IPS DF 6.9 (cell line): ENCODE measurements at places on chromosomes 1 and 21.
A peak's percentile ranks its signal among the peaks of the same experiment; 100 is the strongest.

- no peak for DNase-seq
Measured at GRCh38 chr1:11138952-11139351, 39.3 kb upstream of the EXOSC10 start.

- DNase-seq, result no peak
Measured at GRCh38 chr1:220628431-220628830, 61.7 kb upstream of the C1orf115 start.

DNA sequence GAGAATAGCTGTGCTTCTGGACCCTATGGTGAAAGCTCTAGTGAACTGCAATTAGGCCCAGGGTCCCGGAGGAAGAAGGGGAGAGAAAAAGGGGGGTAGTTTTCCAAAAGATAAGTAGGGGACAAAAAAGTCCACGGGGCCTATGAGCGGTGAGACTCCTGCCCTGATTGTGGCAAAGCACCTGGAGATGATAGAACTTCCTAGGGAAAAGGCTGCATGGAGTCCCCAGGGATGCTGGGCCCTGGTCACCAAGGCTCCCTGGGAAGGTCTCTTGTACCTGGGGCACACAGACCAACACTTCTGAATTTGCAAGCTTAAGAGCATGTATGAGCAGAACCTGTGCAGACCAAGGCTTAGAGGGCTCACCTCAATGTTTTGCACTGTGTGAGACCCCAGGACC, 5.4 kb upstream of the SHISA4 start:
- no peak for DNase-seq

DNA sequence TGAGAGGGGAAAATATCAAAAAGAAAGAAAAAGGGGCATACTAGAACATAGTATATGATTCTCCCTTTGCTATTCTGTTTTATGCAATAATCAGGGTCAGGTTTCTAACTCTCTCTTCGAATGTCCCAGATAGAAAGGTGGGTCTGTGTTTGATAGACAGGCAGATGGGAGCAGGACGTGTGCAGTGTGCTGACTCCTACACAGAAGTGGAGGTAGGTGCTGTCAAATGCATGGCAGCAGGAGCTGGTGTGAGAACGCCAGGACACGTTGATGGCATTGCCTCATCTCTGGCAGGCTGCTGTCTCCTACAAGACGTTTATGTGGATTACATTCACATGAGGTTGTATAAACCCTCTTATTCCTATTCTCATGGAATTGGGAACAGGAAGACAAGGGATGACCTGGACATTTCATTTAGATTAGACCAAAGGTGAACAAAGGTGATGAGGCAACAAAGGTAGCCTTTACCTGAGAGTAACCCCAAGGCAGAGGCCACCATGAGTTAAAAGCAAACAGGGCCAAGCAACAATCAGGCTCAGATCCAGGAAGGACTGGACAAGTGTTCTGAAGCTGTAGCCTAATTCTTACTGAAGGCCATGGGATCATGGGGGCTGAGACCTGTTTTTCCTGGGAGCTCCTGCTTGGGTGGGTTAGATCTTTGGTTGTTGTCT, 37.8 kb downstream of the KCNK1 start:
- DNase-seq, result no peak

- DNase-seq, result no peak
Measured at GRCh38 chr21:44418108-44418875, 37.0 kb upstream of the LRRC3 start.

- no peak for DNase-seq
Measured at GRCh38 chr1:240595476-240595875, 16.5 kb downstream of the GREM2 start.

DNA sequence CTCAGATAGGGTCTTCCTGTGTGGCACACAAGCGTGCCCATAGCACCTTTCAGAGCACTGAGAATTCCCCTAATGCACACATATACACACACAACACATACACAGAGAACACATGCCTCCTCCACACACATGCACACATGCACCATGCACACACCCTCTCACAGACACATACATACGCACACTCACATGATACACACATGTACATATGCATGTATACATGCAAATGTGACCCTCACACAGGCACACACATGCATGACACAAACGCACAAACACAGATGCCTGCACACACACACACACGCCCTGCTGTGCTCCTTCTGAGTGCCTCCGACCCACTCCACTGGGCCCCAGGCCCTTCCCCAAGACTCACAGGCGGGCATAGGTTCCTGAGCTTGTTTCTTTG, 251.0 kb downstream of the PTPRU start:
- DNase-seq, result no peak

- no peak for DNase-seq
Measured at GRCh38 chr1:232034556-232034955, 408.0 kb downstream of the DISC1 start.

DNA sequence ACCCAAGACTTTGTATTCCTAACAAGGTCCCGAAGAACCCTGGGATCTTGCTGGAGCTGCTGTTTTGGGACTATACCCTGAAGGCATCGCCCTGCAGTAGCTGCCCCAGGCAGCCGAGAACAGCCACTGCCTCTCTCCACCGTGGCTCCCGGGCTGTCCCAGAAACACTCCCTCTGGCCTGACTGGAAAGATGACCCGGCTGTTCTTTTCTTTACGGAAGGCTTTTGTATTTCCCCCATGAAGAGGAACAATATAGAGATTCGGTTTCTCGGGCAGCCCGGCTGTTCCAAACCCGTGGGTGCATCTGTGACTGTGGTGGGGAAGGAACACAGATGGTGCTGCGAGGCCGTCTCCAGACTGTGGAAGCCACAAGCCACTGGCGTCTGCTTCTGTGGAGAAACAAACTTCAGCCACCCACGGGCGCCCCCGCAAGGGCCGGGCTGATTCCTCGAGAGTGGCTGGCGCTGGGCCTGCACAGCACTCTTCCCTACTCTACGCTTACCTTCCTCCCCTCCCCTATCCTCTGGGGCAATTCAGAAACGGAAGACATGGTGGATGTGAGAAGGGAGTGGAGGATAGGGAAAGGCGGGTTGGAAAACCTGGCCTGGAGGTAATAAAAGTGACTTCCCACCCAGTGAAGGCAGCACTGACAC, 33.7 kb upstream of the VASH2 start:
- peak; percentile 81 for DNase-seq

GRCh38 chr1:153793261-153793972, 18.2 kb downstream of the SLC27A3 start:
- no peak for DNase-seq

- no peak for DNase-seq
Measured at GRCh38 chr1:18644973-18645746, 14.5 kb downstream of the PAX7 start.

DNA sequence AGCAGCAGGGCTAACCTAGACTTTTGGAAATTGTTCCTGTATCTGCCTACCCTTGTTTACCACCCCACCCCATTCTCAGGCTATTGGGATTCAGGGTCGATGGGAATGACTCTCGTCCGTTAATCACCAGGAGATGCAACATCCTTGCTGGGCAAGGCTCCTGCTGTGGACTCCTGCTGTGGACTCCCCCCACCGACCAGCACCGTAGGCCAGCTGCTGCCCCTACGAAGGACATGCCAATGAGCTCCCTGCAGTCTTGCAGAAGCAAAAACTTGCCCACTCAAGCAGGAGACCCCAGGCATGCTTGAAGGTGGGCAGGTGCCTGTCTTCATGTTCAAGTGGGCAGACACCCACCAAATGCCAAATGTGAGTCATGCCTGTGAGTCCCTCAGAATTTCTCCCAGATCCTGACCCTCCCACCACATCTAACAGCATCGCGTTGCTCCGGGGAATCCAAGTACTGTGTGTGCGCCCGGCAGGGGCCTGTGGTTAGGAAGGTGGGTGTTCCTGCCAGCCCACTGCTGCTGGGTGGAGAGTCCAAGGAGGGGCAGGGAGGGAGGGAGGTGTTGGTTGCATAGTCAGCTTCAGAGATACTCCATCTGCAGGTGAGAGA, 41.7 kb upstream of the SOX13 start:
- no peak for DNase-seq

DNA sequence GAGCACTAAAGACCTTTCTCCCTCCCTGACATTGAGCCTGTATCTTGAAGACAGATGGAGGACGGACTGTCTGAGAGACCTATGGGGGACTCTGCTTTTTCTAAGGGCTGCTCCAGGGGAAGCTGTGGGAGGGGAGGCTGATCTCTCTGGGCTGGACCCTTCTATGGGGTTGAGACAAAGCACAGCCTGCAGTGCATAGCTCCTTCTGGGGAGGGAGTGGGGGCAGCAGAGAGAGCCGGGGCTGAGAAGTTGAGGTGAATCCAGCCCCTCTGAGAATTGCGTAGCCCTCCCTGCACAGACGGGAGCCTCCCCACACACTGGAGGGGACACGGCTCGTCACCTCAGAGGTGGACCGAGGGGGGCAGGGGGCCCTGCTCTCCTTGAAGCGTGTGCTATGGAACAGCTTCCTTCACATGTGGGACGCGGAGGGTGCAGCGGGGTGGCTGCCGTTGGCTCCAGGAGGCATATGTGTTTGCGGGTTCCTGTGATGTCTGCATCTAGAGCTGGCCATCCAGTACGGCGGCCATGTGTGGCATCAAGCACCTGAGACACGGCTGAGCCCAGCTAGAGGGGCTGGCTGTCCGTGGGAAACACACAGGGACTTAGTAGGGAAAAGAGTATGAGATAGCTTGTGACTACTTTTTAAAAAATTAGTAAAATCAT, 299.1 kb downstream of the CAMTA1 start:
- no peak for DNase-seq

DNA sequence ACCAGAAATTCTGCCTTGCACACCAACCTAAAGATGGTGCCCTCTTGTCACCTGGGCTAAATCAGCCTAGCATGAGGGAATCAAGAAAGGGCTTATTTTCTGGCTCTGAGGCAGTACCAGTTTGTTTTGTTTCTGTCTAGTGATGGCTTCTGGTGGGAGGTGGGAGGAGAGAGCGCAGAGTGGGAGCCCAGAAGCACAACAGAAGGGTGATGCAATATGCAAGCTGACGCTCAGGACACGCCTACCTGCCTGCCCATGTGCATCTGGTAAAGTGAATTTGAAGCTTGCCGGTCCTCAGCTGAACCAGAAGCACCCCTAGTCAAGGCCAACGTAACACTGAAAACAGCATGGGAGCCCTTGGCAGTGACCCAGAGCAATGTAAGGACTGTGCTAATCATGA, 138.4 kb upstream of the TIAM1 start:
- DNase-seq, result no peak

GRCh38 chr1:1292442-1292779, 12.2 kb downstream of the SCNN1D start:
- no peak for DNase-seq

DNA sequence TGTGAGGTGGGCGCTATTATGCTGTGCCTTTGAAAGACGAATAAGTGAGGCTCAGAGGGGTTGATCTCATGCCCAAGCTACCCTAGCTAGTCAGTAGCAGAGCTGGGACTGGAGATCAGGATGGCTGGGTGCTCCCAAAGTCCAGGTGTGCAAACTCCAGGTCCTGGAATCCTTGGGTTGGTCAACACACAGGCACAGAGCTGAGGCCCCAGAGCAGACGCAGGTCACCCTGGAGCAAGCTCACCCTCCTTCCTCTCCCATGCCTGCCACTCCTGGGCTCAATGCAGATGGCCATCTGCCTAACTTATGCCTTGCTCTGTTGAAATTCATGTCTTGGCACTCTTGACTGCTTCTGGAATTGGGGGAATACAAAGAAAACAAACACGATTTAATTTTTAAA, 587.2 kb downstream of the PTPRU start:
- no peak for DNase-seq

DNA sequence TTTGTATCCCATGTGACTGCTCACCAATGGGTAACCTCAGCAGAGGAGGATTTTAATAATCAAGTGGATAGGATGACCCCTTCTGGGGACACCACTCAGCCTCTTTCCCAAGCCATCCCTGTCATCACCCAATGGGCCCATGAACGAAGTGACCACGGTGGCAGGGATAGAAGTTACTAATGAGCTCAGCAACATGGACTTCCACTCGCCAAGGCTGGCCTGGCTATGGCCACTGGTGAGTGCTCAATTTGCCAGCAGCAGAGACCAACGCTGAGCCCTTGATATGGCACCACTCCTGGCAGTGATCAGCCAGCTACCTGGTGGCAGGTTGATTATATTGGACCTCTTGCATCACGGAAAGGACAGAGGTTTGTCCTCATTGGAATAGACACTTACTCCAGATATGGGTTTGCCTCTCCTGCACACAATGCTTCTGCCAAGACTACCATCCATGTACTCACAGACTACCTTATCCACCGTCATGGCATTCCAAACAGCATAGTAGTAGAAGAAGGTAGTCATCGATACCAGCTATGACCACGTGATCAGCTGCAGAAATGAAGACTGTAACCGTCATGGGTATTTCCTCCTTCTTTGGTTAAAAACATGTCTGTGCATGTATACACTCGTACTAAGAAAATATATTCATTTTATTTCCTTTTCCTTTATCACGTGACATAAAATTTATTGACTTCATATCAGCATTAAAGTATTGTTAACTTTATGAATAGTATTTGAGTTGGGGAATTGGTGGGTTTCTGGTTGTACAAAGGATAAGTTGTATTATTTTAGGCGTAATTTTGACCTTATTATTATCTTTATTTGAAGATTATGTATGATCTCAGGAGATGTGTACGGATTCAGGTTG, 562.6 kb downstream of the PTPRU start:
- no peak for DNase-seq

- DNase-seq, result no peak
Measured at GRCh38 chr1:245645406-245645805, 490.6 kb downstream of the KIF26B start.

DNA sequence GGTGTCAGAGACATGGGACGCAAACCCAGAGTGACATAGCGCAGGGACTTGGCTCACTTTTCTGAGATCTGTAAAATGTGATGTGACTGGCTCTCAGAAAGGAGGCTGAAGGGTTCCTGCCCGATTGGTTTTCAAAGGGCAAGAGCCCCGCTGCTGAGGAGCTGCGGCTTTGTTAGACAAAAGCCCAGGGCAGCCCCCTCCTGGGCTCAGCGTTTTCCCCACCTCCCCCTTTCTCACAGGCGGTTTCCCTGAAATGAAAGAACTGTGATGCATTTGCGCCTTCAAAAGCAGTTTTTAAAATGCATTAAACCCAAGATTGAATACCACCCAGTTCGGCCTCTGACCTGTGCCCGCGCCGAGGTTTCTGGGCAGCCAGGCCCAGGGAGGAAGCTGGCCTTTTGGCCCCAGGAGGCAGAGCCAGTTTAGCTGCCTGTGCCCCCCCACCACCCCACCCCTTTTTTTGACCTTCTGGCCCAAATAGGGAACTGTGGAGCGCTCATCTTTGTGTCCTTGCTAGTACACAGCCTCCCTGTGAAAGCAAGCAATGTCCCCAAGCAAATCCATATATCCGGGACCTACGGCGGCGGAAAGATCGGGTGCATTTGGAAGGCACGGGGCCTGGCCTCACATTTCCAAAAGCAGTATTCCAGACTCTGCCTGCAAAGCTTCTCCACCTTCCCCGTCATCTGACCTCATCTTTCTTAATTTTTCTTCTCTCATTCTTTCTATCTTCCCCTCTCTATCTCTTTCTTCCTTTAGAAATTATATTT, 28.6 kb downstream of the CD247 start:
- DNase-seq, result peak; percentile 45
